ENCODE measurements at places on chromosomes 13 and 19.

- no peak for DNase-seq
Measured at GRCh38 chr13:35976126-35976525, 155.1 kb downstream of the DCLK1 start.

DNA sequence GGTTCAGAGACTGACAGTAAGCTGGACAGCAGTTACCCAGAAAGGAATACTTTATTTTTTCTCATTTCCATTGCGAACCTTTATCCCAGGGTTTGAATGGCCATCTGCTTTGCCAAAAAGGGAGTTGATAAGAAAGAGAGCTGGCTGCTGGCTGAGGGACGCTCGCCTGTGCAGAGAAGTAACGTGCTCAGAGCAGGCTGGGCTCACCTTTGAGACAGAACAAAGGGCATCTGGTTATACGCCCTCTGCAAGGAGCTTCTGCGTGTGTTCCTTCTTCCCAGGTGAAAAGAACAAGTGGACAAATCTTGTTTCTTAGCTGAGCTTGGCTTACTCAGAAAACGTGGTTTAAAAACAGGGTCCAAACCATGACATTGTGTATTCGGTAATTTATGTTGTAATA lies 47.4 kb downstream of the EFNB2 start:
- DNase-seq: no peak

DNA sequence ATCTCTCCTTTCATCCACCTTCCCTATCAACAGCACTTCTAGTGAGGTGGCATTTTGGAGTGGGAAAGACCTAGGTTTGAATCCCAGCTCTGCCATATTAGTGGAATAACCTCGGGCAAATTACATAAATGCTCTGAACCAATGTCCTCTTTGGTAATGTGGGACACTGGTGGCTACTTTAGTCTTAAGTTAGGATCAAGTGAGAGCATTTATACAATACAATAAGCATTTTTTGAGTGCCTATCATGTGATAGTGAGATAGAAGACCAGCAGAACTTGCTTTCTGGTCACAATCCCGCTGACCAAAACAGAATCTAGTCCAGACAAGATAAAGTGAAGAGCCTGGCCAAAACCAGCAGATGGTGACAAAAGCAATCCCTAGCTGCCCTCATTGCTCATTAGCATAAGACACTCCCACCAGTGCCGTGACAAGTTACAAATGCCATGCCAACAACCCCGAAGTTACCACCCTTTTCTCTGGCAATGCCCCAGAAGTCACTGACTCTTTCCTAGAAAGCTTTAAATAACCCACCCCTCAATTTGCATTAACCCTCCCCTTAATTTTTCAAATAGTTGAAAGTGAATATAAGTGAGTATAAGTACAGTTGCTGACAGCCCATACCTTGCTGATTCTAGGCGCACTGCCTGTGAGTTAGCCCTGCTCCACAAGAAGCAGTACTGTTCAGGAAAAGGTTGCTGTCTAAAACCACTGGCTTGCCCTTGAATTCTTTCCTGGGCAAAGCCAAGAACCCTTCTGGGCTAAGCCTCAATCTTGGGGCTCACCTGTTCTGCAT lies 28.9 kb upstream of the KPNA3 start:
- no peak for DNase-seq

DNA sequence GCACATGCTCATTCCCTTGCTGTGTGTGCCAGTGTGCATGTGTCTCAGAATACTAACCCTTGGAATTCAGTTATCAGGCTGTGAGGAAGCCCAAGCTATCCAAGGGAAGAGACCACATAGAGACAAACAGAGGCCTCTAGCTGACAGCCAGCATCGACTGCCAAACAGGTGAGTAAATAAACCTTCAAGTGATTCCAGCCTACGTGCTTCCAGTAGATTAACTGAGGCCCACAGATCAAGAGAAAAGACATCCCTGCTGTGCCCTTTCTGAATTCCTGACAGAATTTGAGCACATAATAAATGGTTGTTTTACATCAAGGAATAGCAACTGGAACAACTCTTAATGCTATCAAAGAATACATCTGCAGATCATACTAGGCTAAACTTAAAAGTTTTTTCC lies 17.5 kb downstream of the ZC3H13 start:
- no peak for DNase-seq

DNA sequence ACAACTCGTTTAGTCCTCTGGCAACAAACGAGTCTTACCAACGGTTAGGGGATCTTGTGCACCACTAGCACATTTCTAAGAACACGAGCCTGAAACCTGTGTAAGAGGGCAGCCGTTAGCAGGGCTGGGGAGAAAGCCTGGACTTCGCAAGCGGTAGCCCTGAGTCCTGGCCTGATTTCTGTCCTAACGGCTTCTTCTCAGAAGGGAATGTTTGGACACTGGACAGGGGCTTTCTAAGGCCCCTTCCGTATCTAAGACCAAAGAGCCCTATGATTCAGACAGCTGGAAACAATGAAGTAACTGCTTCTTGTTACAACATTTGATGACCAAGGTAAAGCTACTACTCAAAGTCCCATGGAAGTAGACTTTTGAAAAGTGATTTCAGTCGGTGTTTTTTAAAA lies 2.2 kb downstream of the ANKRD10 start:
- DNase-seq: no peak

DNA sequence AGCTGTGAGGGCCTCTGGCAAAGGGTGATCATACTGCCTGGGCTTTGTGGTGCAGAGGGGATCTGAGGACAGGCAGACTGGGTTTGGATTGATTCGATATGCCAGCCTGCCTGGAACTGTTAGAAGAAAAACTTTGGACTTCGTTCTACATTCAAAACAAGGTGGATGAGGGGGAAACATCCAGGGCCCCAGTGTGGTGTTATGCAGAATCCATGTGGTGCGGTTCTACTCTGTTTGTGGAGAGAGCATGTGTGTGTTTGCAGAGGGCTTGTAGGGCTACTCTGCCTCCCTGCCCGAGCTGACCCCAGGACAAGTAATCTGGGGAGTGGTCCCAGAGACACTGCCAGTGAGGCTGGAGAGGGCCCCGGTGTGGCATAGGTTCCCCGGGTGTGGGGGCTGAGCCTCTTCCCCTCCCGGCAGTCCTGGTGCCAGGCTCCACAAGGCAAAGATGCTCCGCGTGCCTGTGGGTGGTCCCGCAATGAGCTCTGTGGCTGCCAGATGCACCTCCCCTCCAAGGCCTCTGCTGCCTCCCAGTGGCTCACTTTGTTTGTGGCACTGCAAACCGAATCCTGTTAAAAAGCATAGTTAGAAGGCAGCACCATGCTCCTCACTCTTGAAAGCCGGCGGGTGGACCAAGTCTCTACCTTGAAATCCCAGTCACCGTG lies 22.3 kb upstream of the TFDP1 start:
- peak; percentile 72 for DNase-seq

DNA sequence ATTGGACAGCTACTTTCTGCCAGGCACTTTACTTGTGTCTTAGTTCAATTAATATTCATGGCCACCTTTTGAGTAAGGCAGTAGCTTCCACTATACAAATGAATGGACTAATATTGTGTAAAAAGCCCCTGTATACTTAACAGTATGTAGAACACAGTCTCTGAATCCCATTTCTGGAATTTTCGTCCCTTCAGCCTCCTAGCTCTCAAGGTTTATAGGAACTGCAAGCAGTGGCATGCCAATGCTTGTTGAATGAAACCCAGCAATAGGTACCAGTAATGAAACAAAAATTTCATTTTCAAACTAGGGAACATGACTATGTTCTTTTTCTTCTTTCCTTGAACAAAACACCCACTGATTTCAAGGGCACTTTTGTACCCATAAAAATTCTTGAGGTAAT lies 361.6 kb downstream of the TDRD3 start:
- no peak for DNase-seq

DNA sequence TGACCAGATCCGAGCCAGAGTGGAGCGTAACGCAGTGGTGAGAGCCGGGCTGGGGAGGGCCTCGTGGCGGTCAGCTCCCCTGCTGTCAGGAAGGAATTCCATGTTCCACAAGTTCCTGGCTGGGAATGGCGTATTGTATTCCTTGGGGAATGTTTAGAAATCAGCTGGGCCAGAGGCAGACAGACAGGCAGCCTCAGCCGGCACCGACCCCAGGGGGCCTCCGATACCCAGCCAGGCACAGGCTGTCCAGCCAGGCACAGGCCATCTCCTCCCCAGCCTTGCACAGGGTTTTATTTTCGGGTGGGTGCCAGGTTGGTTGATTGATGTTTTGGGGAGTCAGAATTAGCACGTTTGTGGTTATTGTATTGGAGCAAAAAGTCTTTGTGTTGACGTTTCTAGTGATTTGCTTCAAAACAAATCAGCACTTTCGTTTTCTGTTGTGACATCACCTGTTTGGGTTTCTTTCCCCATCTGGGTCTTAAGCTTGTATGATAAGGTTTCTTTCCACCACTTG lies 126.6 kb upstream of the MCF2L start:
- no peak for DNase-seq

GRCh38 chr19:45147835-45148676 lies 12.7 kb downstream of the NKPD1 start:
- DNase-seq: no peak

DNA sequence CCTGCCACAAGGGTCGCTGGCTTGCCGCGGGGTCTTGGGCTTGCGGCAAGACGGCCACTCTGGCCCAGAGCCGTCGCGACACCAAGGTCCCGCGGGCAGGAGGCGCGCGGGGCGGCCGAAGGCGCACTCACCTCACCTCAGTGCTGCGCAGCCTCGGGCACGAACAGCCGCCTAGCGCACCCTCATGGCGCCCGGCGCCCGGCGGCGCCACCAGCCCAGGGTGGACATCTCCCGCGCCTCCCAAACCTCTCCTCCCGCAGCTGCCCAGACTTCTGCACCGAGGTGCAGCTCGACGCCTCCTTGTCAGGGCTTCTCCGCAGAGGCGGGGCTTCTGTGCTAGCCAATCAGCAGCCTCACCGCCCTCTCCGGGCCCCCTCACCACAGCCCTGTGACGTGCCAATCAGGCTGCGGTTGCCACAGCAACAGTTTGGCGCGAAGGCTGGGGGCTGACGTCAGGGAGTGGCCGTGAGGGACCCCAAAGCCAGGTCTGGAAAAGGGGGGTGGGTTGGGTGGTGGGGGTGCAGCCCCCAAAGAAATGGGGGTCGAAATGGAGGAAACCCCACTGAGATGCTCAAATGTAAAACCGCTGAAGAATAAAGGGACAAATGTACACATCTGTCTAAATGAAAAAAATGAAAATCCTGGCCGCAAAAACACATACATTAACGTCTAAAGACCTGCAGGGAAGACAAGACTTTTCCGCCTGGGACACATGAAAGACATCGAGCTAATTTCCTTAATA lies at the start of the genes PEG3 and ZIM2:
Gene PEG3, minus strand, starts transcription at position 276 of the 742 bp plus-strand sequence. CDS start 16,071 bp downstream, outside the sequence.
Gene ZIM2, minus strand, starts transcription at position 276 of the 742 bp plus-strand sequence. CDS start 16,449 bp downstream, outside the sequence.
- DNase-seq: no peak

GRCh38 chr19:34673590-34673989 lies 3.4 kb downstream of the SCGB2B2 start:
- DNase-seq: no peak

DNA sequence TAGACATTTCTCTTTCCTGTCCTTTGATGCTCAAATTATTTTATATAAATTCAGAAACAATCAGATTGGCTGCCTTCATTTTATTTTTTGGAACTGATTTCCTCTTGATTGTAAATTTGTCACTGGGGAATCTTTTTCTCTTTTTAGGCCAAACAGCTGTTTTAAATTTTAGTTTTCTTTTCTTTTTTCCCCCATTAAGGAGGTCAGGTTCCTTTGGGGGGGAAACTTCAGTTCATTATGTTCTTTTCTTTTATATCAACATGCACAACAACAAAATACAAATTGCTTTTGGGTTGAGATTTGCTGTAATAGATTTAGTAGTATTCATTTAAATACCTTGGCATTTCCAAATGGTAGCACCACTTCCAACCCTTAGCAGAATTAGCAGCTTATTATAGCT lies 264.8 kb upstream of the SPRY2 start:
- no peak for DNase-seq

DNA sequence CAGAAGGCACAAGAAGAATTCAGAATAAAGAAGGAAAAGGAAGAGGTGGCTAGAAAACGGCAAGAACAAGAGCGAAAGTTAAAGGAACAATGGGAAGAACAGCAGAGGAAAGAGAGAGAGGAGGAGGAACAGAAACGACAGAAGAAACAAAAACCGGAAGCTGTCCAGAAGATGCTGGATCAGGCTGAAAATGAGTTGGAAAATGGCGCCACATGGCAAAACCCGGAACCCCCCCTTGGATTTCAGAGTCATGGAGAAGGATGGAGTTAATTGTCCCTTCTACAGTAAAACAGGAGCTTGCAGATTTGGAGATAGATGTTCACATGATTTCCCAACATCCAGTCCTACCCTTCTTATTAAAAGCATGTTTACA lies 6.7 kb downstream of the CD209 start:
- peak; percentile 0 for DNase-seq

- no peak for DNase-seq
Measured at GRCh38 chr13:22235285-22235949, 564.5 kb downstream of the FGF9 start.

GRCh38 chr13:103516015-103516795 lies 450.0 kb upstream of the SLC10A2 start:
- no peak for DNase-seq

GRCh38 chr13:77492982-77493381 lies 42.5 kb upstream of the SCEL start:
- DNase-seq: no peak

GRCh38 chr13:25453850-25454365 lies 82.1 kb downstream of the ATP8A2 start:
- no peak for DNase-seq

DNA sequence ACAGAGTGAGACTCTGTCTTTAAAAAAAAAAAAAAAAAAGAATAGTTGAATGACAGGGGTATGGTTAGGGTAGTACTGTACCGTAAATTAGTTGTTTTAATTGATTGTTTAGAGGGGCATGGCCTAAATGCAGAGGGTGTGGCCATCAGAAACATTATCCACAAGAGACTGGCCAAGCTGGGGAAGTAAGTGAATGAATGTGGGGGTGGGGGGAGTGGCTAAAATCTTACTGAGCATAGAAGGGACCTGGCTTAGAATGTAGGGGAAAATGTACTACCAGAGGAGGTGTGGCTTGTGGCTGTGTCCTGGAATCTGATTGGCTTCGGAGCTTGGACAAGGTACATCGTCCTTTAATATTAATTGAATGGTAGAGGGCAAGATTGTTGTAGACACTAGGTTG lies 3.8 kb downstream of the BCL2L12 start:
- no peak for DNase-seq

GRCh38 chr13:31781064-31781463 lies 41.7 kb downstream of the RXFP2 start:
- no peak for DNase-seq
